ENCODE measurements at places on chromosomes 4 and X. TPM values are rescaled to one million over a fixed set of nuclear protein-coding genes. Genes with fewer than 3 reads are reported as not detected.

FAAH2 gene
- not detected for total RNA-seq

TRIM60 gene
- total RNA-seq = not detected

LRCH2 gene
- 1.7 TPM for total RNA-seq

SLC6A14 gene
- total RNA-seq = not detected

TMEM144 gene
- total RNA-seq = 14.5 TPM

ABCG2 gene
- 1.5 TPM for total RNA-seq

SSX2 gene
- not detected for total RNA-seq

All from melanocyte of skin (primary cell).